Temporal lobe (tissue), 4 donors: ENCODE measurements at places on chromosomes 2 and 18. TPM values are rescaled to one million over a fixed set of nuclear protein-coding genes. Genes with fewer than 3 reads are reported as not detected.

Gene SPATA3
- total RNA-seq, result not detected

Gene ADAM23
- 22.9 TPM for total RNA-seq

Gene UPP2
- 2.2 TPM for total RNA-seq

Gene SGPP2
- total RNA-seq, result 1.2 TPM

Gene XDH
- not detected for total RNA-seq
